ENCODE measurements at places on chromosomes 11 and 22.

DNA sequence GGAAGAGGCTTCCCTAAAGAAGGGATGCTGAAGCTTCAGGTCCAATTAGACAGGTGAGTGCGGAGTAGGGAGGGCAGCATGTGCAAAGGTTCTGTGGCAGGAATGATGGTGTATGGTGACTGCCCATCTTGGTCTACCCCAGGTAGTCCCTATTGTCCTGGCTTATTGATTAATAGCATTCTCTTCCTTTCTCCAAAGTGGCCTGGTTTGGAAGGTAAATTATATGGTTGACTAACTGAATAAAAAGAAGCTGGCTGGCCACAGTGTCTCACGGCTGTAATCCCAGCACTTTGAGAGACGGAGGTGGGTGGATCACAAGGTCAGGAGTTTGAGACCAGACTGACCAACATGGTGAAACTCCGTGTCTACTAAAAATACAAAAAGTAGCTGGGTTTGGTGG, 230.5 kb downstream of the MIAT start:
- DNase-seq = no peak

GRCh38 chr11:1821562-1821961, 13.2 kb upstream of the SYT8 start:
- DNase-seq = no peak

DNA sequence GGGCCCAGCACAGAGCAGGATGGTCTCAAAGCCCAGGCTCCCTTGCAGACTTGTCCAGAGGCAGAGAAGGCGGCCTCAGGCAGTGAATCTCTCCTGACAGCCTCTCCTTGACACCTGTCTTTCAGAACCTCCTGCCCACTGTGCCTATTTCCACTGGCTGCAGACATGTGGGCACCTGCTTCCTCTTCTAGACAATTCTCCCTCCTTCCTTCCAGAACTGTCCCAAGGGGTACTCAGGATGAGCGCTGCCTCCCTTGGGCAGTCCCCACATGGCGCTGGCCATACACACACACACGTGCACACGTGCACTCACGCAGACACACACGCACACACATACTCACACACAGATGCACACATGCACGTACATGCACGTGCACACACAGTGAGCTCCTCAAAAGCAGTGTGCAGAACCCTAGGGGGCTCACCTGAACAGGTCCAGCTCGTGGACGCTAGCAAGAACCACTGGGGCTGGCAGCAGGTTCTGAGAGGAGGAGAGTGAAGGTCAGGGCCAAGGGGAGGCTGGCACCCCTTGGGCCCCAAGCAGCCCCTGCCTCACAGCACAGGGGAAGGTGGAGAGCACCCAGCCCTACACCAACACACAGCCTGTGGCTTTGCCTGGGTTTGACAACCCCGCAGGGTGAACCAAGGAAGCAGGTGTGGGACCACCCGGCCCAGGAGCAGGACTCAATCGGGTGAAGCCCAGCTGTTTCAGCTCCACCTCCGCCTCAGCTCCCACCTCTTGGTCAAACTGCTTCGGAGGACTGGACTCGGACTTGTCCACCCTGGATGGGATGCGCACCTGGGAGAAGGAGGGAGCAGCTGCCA, 8.1 kb upstream of the PLXNB2 start:
- DNase-seq = no peak

DNA sequence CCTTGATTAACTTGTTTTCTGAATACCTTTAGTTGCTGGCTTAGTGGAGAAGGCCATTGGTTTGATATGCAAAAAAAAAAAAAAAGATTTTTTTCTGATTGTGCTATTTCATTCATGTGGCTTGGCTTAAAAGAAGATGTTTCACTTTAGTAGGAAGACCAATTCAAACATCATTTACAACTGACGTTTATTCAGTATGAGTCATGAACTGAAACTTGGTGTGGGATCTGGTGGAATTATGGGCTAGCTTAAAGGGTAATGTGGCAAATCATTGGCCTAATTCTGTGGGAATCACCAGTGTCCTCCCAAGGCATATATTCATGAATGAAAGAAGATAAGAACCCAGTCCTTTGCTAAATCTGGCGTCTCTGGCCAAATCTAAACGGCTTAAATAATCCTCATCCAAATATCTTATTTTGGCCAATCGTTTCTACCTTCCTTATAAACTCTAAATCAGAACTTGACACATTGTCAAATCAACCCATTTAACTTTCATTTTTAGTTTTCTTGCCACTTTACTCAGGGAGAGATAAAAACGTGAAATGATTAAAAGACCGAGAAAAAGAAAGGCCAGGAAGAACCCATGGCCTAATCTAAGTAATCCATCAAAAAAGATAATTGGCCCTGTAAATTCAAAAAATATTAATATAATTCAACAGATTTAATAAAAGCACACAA, 77.0 kb downstream of the DDIAS start:
- no peak for DNase-seq

DNA sequence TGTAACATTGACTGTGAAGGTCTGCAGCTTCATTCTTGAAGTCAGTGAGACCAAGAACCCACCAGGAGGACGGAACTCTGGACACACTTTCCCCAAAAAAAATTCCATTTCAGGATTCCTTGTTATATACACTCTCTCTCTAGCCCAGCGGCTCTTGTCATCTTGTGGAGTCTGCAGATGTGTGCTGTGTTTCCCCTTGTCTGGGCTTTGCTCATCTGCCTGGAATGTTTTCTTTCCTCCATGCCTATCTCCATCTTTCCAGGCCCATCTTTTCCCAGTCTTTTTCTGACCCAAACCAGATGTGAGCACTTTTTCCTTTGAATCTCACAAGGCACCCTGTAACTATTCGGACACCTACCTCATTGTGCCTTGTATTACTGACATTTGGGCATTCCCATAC, 5.1 kb upstream of the DRG1 start:
- DNase-seq = no peak

Data from endothelial cell (in vitro differentiated cells).